ENCODE measurements at places on chromosomes 16 and 17.
A peak's percentile ranks its signal among the peaks of the same experiment; 100 is the strongest.

DNA sequence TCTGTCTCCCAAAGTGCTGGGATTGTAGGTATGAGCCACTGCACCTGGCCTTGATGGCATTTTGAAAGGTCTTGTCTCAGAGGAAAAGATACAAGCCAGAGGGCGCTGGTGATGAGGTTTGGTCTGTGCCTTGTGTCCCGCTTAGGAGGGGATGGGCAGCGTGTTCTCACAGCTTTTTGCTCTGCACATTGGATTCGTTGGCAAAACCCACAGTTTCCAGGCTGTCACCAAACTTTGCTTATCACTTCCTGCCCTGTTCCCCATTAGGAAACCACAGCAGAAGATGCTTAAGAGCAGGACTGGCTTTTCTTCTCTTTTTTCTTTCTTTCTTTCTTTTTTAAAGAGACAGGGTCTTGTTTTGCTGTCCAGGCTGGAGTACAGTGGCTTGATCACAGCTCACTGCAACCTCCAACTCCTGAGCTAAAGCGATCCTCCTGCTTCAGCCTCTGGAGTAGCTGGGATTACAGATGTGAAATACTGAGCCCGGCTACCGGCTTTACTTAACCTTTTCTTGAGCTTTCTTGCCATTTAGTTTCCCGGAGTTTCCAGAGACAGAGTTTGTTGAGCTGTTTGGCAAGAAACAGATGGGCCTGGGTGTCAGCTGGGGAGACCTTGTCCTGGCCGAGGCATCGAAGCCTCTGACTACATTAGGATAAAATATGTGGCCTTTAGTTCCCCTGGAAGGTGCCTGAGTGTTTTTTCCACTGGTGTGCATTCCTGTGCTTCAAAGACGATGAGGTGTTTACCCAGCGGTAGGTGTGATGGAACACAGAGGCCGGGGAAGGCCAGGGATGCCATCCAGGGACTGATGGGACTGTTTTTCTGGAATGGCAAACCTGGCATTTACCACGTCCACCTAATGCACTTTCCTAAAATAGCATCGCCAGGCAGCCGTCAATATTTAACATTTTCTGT is 112.9 kb downstream of the ABCC1 start:
- peak; percentile 12 for DNase-seq

DNA sequence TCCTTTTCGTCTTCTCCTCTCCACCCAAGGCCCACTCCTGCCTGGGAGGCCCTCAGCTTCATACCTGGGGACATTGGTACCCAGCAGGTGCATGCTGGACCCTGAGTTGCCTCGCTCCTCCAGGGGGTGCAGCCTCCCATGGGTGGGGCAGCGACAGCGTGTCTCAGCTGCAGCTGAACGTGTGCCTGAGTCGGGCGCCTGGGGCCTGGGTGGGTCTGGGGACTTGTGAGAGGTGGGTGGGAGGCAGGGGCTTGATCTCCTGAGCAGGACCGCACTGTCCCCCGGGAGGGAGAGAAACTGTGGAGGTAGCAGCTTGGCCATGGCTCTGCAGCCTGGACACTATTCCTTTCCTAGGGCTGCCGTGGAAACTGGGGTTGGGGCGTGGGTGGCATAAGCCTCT is 24.8 kb upstream of the ENGASE start:
- no peak for DNase-seq

DNA sequence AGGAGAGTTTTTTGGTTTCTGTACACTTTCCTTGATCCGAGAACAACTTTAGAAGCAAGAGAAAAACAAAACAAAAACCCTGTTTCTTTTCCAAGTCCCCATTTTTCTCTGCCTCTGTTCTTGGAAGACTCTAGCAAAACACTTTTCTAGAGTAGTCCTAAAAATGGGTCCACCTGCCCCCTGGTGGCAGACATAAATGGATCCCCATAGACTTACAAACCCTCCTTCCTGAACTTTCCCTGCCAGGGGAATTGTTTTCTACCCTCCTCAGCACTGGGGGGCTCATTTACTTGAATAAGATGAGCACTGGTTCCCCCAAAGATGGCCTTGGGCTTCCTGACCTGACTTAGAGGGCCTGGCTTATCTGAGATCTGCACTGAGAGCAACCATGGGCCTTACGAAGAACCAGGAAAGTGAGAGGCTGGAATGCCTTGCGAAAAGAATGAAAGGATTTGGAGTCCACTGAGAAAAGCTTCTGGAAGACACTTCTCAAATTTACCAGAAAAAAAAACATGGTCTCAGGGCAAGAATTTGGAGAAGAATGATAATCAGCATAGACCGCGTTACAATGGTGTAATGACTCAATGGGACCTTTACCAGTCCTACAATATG is 48.0 kb upstream of the CDYL2 start:
- DNase-seq, result peak; percentile 7

- no peak for DNase-seq
These were observed 27.3 kb downstream of the STAT5A start for GRCh38 chr17:42315402-42316156.

- DNase-seq, result no peak
These were observed 12.1 kb upstream of the CBFB start for GRCh38 chr16:67016681-67017420.

GRCh38 chr16:4283441-4283840 is 10.6 kb upstream of the TFAP4 start:
- DNase-seq, result no peak

GRCh38 chr17:6713918-6714271 is 726 bp upstream of the SLC13A5 start:
- DNase-seq, result no peak

DNA sequence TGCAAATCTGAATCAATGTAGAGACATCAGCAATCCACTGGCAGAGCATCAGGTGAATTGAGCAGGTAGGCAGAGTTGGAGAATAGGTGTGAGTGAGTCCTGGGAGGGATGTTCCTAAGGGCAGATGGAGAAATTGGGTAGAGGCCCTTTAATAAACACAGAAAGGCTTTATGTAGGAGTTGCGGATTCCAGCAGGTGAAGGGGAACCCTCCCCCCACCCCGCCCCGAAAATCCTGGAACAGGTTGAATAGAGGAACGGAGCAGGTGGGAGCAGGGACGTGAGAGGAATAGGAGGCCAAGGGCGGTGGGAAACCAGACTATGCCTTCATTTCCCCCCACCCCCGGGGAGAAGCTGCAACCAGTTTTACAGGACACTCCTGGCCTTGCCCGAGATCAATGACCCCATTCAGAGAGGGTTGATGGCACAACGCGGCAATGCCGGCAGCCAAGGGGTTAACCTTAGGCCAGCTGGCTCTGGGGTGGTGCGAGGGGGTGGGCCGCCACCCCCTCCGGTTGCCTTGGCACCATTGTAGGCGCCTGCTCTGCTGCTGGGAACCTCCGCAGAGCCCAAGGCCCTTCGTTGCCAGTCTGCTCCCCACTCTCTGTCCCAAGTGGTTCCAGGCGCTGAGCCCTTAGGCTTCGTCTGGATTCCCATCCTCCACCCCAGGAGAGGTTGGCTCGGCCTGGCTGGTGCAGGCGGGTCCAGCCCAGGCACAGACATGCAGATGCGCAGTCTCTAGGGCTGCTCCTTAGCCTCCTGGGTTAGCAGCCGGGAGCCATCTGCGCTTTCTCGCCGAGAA is 814 bp upstream of the RUNDC3A start:
- no peak for DNase-seq

DNA sequence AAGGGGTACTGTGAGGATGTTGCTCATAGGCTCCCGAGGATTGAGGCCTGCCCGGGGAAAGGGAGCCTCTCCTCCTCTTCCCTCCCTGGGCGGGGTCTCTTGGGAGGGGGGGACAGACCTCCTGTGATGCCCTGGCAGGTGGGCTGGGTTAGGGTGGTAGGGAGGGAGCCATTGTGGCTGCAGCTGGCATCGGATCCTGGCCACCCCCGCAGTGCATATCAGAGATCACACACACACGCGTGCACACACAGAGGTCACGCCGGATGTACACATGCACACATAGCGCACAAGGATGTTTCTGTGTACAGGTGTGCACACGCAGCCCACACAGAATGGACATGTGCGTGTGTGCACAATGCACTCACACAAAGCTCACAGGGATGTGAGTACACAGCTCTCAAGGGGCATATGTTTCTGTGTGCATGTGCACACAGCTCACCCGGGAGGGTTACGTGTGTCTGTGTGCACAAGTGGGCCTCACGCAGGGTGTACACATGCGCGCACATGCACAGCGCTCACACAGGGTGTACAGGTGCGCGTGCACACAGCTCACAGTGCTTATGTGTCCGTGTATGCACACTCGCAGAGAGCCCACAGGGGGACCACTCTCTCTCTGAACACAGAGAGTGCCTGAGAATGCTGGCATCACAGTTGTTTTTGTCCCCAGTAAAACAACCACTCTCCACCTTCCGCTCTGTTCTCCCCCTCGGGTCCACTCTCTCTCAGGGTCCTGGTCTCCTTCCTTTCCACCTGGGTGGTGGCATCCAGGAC is 2.4 kb downstream of the GJD3 start:
- DNase-seq, result no peak

- no peak for DNase-seq
These were observed 26.3 kb downstream of the DEF8 start for GRCh38 chr16:89974870-89975269.

DNA sequence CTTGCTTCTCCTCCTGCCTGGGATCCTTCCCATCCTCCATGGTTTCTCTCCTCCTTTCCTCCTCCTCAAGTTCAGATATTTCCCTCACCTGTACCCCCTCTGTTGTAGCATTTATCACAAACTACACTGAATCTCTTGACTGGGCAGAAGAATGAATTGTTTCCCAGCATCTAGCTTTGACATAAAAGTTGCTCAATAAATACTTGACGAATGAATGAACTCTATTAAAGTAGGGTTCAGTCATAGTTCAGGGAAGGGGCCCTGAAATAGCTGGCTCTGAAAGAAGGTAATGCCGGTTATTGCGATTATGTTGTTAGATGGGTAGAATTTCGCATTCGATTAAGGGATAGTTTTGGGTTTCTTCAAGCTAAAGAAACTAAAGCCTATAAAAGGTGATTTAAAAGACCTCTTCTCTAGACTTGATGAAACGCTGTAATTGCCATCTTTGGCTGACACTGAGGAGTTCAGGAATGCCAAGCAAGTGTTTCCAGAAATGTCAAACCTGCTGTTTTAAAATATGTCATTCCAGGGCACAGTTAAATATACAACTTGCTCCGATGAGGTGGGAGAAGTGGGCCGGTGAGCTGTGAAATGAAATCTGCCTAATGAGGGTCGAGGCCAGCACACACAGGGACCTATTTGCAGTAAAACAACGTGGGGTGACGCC is 1.0 kb upstream of the CPD start:
- no peak for DNase-seq

DNA sequence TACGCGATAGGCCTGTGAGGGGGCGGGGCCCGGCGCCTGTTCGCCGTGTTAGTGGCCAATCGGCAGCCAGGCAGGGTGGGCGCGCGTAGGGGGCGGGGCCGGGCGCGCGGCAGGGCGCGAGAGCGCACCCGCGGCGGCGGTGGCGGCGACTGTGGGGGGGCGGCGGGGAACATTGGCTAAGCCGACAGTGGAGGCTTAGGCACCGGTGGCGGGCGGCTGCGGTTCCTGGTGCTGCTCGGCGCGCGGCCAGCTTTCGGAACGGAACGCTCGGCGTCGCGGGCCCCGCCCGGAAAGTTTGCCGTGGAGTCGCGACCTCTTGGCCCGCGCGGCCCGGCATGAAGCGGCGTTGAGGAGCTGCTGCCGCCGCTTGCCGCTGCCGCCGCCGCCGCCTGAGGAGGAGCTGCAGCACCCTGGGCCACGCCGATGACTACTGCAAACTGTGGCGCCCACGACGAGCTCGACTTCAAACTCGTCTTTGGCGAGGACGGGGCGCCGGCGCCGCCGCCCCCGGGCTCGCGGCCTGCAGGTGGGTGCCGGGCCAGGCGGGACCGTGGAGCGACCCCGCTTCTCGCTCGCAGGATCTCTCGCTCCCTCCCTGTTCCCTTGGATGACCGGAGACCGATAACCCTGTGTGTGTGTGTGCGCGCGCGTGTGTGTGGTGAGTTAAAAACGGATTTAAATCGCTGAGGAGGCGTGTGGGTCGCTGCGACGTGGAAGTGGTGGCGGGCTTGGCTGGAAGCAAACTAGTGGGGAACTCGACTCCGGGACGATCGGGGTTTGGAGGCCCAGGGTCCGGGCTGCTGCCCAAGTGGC is at the start of gene NFATC3:
Gene NFATC3, plus strand, starts transcription at position 112 of the 813 bp plus-strand sequence. Its CDS starts 312 bp downstream, at position 424.
- peak; percentile 100 for DNase-seq

- DNase-seq, result peak; percentile 42
These were observed 1.5 kb downstream of the GRIN2A start for GRCh38 chr16:10180771-10181163.

- DNase-seq, result no peak
These were observed 102.9 kb upstream of the NPEPPS start for GRCh38 chr17:47427985-47428384.

DNA sequence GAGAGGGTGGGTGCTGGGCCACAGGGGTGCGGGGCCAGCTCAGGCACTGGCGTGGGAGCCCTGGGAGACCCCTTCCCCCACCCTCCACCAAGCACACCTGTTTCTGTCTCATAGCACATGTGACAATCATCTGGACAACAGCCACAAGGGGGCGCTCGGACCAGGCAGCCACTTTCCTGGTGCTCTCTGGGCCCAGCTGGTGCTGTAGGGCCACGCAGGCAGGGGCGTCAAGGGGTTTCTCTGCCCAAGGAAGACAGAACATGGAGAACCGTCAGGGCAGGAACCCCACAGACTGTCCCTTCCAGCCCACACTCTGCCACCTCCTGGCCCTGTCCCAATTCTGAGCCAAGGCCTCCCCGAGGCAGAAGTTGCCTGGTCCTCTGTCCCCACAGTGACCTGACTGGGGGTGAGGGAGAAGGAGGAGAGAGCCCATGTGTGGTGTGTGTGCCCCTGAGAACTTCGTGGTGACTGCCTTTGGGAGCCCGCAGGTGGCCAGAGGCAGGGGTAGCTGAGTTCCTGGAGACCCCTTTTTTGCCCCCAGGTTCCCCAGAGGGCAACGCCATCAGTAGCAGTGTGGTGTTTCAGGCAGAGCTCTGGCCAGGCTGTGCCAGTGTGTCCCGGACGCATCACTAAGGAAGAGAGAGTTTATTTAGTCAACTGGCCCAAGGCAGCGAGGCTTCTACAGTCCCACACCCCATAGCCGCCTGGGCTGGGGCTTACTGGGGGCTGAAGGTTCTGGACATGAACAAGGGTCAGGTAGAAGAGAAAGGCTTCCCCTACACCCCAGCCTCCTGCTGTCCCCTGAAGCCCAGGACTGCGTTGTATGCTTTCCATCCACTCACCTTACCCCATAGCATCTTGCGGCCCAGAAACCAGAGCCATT is 3.1 kb upstream of the SETD6 start:
- DNase-seq, result peak; percentile 89

DNA sequence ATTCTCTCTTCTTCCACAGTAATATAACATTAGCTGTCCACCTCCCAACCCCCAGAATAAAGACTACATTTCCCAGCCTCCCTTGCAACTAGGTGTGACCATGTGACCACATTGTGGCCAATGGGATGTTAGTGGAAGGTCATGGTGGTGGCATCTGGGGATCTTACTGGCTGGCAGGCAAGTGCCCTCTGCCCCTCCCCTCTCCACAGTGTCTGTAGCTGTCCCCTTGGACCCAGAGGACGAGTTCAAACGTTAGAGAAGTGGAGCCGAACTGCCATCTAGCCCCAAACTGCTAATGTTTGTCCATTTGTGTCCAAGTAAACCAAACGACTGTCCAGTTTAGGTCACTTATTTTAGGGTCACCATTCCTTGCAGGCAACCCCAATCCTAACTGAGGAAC is 26.6 kb upstream of the KCNG4 start:
- DNase-seq, result peak; percentile 49

- peak; percentile 50 for DNase-seq
These were observed 7.6 kb downstream of the CCDC57 start for GRCh38 chr17:82204831-82205719.
